NCI-H187 treated with DMSO at 0.1 percent for 48 hours (cell line): ENCODE measurements at places on chromosomes 1 and 21.

- no peak for DNase-seq
Measured at GRCh38 chr1:89907727-89908212, 86.9 kb downstream of the LRRC8D start.

GRCh38 chr1:113534875-113535274 is 144.6 kb downstream of the MAGI3 start:
- DNase-seq, result no peak

DNA sequence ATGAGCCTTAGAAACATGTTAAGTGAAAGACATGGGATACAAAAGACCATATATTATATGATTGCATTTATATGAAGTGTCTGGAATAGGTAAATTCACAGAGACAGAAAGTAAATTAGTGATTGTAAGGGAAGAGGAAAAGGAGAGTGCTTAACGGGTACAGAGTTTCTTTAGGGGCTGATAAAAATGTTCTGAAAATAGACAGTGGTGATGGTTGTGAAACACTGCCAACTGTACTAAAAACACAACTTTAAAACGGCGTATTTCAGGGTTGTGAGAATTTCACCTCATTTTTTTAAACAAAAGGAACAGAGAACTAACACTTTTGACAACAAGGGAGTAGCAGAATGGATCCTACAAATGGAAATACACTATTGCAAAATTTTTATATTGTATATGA is 13.4 kb downstream of the COP1 start:
- DNase-seq, result no peak

DNA sequence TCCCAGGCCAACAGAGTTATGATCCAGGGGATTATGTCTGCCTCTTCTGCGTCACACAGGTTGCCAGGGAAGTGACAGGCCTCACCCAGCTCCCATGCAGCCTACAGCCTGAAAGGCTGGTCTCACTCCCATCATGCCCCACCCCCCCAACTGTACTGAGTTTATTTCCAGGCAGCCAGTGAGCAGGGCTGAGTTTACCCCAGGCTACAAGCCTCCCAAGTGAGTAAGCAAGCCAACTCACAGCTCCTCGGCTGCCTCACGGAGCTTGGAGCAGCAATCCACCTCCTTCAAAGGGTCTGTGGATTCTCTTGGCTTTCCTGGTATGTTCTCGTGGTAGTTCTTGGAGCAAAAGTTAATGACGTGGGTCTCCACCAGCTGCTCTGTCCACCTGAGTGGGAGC is 1147.6 kb upstream of the ADGRL4 start:
- no peak for DNase-seq

DNA sequence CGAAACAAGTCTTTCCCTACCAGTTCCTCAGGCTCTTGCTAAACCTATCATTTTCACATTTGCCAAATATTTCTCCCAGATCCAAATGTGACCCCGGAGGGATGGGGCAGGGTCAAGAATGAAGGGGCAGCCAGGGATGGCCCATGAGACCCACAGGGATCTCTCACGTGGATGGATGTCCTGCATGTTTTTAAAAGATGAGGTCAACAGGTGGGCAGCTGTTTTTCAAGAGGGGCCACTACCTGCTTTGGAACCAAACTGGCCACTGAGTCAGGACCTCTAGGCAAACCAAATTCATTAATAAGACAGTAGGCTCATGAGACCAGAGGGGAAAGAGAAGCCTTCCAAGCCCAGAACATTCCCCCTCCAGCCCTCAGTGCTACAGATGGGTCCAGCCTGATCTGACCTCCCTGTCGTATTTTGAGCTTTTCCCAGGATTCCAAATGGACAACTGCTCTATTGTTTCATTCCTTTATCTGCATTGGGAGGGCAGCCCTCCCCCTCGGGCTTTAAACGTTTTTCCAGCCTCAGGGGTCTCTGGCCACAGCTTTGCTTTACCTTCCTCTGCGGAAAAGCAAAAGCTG is 252.5 kb upstream of the IRF2BP2 start:
- no peak for DNase-seq

DNA sequence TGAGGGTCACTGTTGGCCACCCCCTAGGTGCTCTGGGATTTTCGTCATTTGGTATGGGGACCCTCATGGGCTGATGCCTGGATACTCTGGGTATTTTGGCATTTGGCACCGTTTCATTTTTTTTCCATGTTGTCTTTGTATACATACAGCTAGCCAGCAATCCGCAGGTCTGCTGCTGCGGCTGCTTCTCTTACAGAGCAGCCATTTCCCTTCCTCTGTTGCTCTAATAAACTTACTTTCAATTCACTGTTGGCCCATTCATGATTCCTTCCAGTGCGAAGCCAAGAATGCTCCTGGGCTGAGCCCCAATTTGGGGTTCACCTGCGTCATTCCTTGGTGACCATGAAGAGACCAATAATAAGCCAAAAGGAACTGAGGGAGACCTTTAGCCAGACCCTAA is 21.5 kb downstream of the GON4L start:
- DNase-seq, result no peak

GRCh38 chr21:33750017-33750416 is 107.7 kb downstream of the ITSN1 start:
- DNase-seq, result no peak

- DNase-seq, result no peak
Measured at GRCh38 chr1:189619682-189620332, 857.9 kb downstream of the BRINP3 start.

GRCh38 chr1:247857985-247858619 is 1.1 kb downstream of the TRIM58 start:
- DNase-seq, result no peak

GRCh38 chr21:38468989-38469388 is 29.3 kb downstream of the ERG start:
- DNase-seq, result no peak

DNA sequence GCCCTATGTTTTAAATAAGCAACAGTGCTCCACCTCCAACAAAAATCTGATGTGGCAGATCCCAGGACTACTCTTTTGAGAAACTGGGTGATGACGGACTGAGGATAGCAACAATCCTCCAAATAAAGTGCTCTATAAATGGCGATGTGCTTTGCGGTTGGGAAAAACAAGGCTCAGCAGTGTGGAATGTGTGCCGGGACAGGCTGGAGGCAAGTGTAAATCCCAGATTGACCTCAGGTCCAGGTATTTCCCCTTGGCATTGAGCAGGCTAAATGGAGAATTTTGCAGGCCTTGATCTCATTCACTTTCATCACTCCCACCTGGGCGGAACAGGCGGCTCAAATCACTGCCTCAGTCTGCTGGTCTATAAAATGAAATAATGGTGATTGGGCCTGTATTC is 35.1 kb downstream of the LRRC42 start:
- DNase-seq, result no peak

GRCh38 chr1:182340233-182341058 is 51.1 kb downstream of the GLUL start:
- no peak for DNase-seq

DNA sequence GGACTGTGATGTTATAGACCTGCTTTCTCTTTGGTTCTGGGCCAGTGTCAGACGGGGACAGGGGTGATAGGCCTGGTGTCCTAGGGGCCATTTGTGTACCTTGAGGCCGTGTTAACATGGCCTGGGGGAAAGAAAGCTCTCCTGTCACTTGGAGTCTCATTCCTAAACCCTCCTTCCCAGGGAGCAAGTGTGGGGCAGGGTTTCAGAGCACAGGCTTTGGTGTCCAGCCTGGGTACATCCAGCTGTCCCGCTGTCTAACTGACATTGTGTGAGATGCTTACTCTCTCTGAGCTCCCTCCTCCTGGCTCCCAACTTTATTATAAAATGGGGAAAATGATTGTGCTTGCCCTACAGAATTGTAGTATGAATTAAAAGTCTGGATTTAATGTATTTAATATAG is 32.6 kb upstream of the EPHA8 start:
- no peak for DNase-seq

DNA sequence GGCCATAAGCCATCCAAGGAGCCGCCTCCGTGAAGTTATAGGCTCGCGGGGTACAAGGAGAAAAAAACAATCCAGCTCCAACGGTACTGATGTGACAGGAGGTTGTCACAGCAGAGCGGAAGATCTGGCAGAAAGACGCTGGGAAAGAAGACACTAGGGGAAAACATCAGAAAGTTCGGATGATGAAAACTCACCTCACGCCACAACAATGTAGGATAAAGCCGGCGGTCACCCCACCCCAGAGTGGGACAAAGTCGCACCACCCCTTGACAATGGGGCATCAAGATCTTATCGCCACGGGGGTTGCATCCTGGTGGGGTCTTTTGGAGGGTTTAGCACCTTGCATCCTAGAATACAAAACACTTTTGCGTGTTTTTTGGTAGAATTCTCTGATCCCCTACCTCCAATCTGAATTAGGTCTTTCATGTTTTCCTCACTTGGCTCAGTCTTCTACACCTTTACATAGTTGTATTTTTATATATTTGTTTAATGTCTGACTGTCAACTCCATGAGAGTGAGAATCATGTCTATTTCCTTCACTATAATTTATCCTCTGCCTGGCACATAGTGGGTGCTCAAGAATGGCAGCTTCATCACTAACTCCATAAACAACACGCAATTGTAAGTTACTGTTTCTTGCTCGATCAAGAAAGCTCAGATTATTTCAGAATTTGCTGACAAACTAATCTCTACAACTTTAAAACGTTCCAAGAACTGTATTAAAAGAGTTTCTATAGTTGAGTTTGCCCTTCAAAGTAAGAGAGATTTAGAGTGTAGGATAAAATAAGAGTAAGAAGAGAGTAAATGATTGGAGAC is 611 bp upstream of the ZSWIM5 start:
- no peak for DNase-seq

DNA sequence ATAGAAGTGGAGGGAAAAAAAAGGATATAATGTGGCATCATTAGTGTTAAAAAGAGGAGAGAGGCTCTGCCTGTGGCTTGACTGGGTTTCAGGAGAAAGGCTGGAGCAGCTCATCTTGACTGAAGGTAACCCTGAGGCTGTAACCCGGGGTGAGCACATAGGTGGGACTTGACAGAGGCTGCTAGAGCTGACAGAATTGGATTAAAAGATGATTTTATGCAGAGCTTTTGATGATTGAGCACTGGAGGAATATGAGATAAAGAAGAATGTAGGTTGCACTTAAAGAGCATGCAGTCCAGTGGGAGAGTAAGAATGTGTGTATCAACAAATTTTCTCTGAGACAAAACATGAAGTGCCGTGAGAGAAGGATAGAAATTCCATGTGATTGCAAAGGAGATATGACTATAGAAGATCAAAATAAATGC is 17.3 kb downstream of the LAMC1 start:
- no peak for DNase-seq

DNA sequence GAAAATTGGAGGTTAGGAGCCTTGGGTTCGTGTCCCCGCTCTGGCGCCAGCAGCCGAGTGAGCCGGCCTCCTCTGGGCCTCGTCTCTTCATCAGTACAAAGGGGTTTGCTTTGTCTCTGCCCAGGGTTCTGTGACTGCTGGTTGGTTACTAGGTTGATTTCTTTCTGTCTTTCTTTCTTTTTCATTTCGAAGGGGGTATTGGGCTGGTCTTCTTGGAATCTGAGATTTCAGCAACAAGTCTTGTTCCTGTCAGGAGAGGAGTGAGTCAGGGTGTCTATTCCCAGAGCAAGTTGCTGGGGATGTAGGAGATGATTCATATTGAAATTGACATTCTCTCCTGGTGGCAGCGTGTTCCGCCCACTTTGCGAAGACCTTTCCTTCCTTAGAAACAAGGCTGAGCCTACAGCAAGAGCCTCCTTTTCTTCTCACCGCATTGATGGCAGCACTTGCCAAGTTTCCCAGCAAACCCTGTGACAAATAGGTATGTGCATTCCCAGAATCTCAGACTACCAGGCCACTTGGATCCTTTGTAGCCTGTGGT is 79.2 kb downstream of the MAN1C1 start:
- DNase-seq, result no peak

DNA sequence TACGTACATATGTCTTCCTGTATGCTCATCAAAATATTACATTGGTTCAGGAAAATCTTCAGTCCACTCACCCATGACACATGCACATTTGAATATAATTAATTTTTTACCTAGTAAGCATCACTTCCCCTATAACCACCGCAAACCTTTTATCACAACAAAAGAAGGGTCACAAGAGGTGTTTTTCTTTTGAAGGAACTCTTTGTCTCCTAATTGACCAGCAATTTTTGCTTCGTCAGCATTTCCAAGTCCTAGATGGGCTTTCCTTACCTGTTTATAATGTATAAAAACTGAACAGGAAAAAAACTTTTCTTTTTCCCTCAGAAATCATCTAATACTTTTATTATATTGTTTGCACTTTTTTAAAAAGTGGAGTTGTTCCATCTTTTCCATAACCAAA is 631.3 kb downstream of the PLA2G4A start:
- DNase-seq, result no peak

GRCh38 chr1:170125269-170125668 is 20.5 kb upstream of the NTMT2 start:
- DNase-seq, result no peak

- peak; percentile 18 for DNase-seq
Measured at GRCh38 chr1:203117611-203118575, 9.6 kb upstream of the ADORA1 start.

DNA sequence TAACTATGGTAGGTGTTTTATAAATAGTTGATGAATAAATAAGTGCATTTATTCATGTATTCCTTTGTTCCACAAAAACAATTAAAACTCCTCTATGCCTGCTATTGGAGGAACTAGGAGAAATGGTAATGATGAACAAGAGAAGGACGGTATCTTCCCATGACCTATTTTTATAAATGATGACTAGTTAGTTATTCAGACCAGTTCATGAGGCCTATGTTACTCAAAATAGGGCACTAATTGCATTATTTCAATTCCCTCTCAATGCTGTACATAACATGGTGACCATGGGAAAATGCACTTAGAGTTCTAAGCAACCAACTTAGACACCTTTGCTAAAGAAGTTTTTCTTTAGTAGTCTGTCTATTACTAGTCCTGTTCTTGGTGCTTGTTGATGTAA is 53.1 kb downstream of the XCL1 start:
- DNase-seq, result no peak

DNA sequence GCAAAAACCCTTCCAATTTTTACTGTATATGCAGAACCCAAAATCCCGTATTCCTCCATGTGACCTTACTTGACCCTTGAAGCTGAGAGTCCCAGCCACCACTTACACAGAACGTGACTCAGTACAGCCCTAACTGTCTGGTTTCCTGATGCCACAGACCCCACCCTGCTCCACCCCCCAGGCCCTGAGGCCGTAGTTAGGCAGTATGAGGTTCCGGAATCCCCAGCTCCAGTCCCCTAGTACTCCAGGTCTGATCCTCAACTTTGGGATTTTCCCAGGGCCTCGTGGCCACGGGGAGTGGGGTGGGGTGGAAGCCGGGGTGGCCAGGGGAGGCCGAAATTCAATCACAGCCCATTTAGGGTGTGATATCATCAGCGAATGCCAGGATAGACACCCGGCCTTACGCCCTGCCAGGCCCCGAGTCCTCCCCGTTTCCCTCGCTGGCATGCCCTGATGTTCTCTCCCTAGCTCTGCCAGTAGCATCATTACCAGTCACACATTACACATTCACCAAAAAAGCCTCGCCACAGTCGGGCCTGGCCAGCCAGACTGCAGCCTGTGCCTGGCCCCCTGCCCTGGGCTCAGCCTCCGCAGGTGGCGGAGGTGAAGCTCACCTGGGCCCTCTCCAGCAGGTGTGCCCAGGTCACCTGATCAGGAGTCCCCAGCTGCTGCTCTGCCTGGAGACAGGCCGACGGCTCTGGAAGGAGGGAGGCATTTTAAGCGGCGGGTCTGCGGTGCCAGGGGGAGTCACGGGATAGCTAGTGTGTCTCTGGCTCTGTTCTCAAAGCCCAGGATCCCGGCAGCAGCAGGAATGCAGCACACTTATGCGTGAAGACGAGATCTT is 70.8 kb downstream of the SCCPDH start:
- no peak for DNase-seq

- no peak for DNase-seq
Measured at GRCh38 chr1:15966081-15966955, 9.6 kb downstream of the ZBTB17 start.
